ENCODE measurements at places on chromosomes 6 and 20.

GRCh38 chr6:24430086-24430485, 27.4 kb downstream of the MRS2 start:
- DNase-seq: no peak

- no peak for DNase-seq
Measured at GRCh38 chr20:3898639-3899038, 9.5 kb downstream of the PANK2 start.

DNA sequence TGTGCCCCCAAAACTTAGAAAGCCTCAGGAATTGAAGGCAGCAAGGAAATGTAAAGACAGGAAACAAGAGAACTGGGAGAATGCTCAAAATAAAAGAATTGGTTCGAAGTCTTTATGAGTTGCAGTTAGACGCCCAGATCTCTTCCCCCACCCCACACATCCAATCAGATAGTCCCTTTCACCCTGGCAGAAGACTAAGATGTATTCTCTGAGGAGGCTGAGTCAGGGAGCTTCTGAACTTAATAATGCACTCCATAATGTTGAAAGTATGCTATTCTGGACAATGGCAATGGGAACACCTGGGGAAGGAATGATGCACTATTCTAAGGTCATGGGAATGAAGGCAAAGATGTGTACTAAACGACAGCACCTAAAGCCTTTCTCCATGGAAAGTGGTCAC, 173.6 kb downstream of the MTFR2 start:
- no peak for DNase-seq

DNA sequence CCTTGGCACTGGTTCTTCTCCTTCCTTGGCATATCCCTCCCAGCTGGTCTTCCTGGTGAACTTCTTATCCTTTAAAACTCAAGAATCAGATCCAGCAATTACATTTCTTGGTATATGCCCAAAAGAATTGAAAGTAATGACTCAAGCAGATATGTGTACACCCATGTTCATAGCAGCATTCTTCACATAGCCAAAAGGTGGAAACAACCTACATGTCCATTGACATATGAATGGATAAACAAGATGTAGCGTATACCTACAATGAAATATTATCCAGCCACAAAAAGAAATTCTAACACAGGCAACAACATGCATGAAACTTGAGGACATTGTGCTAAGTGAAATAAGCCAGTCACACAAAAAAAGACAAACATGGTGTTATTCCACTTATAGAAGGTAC, 103.7 kb upstream of the NT5E start:
- no peak for DNase-seq

DNA sequence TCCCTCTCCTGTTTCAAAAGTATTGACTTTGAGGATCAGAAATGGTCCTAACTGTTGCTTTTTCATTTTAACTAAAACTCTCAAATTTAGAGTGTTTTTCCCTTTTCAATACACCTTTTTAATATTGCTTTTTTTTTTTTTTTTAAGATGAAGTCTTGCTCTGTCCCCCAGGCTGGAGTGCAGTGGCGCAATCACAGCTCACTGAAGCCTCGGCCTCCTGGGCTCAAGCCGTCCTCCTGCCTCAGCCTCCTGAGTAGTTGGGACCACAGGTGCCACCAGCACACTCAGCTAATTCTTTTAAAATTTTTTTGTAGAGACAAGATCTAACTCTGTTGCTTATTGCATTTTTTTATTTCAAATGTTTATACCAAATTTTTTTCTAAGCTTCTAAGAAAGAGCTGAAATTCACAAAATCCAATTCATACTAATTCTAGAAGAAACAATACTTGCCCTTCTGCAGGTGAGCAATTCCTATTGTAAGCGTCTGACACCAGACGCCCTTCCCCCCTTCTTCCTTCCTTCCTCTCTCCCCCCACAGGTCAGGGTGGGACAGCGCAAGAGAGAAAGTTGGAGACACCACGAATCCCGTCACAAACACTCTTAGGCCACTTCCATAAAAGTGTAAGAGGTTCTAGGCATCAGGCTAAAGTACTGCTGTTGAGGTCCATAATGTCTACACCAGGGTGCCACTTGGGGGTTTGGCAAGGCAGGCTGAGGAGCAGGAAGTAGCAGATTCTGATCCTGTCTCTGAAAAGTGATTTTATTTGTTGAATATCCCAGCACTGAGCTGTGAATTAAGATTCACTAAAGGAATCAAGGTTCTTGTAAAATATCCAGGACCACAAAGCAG, 12.8 kb downstream of the DLL1 start:
- no peak for DNase-seq

All from NCI-H446 treated with DMSO at 0.1 percent for 48 hours (cell line).